H7 (cell line): ENCODE measurements at places on chromosomes 1 and 21.

DNA sequence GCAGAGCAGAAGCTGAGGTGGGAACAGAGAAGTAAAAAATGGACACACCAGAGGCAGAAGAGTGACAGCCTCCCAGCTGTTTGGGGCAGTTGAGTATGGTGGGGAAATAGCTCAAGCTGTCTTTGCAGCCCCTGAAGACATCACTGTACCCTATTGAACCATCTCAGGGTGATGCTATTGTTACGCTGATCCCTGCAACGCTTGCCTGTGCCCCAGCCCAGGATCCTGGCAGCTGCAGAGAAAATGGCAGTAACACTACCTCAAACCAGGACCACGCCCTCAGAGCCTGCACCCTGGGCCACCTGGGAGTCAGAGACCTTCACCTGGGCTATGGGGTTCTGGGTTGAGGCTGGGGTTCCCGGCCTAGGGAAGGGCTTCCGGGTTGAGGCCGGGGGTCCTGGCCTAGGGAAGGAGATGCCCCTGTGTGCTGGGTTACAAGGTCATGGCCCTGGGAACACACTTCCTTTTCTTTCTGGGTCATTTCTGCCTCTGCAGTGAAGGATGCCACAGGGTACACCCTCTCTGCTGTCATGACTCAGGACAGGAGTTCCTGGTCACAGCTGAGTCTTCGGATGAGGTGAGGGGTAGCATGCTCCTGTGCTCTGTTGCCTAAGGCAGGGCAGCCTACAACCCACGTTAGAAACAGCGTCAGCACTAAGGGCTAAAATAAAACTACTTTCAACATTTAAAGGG is 11.6 kb downstream of the BSND start:
- peak; percentile 64 for DNase-seq

DNA sequence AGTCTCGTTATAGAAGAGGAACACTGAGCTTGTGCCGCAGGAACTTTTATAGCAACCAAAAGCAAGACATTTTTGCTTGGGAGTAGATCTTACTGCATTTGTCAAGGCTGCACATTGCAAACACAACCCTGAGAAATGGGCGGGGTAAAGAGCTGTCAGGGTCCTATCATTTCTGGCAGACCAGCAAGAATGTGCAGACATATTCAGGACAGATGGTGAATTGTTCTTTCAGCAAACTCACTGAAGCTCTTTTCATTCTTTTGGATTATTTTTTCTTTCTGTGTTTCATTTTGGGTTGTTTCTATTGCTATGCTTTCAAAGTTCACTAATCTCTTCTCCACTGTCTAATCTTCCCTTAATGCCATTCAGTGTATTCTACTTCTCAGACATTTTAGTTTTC is 5.1 kb upstream of the ACTN2 start:
- DNase-seq, result no peak

- DNase-seq, result no peak
Measured at GRCh38 chr1:192518700-192519099, 56.9 kb upstream of the RGS1 start.

DNA sequence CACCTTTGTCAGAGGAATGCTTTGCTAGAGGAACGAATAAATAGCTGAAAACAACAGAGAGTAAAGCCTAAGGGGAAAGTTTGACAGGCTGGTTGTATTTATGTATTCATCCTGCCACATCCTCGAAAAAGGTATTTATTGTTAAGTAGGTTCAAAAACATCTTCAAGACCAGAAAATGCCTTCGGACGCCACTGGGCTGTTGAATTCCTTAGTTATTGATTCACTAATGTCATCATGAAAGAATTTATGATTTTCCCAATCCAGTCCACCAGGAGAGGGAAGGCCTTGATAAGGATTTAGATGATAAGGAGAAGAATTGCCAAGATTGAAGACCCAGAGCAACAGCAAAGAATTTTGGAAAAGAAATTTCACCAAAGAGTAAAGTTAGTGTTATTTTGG is 35.2 kb upstream of the MAB21L3 start:
- DNase-seq, result no peak

GRCh38 chr1:61426885-61427284 is 298.1 kb downstream of the TM2D1 start:
- no peak for DNase-seq

DNA sequence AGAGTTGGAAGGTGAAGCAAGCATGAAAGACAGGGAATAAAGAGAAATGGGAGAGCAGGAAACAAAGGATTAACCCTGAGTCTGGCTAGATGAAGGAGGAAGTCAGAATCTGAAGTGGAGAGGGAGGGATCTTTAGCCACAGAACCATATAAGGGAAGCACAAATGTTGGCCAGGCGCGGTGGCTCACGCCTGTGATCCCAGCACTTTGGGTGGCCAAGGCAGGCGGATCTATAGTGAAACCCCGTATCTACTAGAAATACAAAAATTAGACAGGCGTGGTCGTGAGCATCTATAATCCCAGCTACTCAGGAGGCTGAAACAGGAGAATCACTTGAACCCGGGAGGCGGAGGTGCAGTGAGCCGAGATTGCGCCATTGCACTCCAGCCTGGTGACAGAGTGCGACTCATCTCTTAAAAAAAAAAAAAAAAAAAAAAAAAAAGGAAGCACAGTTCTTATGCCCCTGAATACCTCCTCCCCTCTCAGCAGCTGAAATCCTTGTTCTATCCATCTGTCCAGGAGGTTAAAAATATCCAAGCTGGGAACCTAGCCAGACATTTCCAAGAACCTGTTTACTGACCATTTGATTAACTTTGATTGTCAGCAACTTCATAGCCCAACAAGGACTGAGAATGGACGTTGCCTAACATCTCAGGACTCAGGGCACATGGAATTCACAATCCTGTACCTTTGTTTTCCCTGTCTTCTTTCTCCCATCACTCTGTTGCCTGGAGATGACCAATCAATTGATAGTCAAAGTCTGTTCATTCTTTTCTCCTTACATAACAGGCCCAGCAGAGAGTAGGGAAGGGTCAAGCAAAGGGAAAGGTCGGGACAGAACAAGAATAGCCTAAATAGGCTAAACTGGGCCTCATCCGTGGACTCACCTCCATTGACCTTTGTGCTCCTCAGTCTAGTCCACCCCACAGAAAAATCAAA is 10.6 kb downstream of the TXNIP start:
- no peak for DNase-seq

GRCh38 chr1:22163564-22163963 is 20.7 kb upstream of the WNT4 start:
- no peak for DNase-seq

DNA sequence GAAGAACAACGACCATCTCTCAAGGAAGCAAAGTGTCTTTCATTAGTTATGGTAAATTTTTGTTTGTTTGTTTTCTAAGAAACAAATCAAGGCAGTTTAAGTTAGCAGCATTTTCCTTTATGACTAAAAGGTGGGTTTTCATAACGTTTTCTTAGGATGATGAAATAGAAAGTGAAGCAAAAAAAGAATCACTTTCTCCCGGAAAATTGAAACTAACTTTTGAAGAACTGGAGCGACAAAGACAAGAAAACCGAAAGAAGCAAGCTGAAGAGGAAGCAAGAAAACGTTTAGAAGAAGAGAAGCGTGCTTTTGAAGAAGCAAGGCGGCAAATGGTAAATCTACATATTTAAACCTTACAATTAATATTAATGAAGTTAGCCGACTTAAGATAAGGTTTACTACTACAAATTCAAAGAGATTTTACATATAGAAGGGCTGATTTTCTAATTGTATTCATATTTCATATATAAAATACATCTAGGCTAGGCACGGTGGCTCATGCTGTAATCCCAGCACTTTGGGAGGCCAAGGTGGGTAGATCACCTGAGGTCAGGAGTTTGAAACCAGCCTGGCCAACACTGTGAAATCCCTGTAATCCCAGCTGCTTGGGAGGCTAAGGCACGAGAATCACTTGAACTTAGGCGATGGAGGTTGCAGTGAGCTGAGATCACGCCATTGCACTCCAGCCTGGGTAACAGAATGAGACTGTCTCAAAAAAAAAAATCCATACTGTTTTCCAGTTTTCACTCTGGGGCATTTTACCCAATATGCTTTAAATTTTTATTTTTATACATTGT is 38.3 kb downstream of the NEXN start:
- no peak for DNase-seq

DNA sequence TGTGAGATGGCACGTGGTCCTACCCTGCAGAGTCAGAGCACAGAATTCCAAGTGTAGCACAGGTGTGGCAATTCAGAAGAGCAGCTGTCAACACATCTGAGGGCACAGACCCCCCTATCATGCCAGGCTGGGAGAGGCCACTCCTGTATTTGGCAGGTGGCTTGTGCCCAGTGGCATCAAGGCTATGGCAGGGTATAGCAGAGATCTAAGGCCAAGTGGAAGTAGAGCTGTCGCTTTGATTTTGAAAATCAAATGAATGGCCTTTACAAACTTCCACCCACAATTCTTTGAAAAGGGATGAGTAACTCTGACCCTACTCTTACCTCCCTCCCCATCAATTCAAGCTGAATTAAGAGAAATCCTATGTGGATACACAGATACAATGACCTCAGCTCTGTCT is 13.4 kb downstream of the C1orf116 start:
- no peak for DNase-seq

- DNase-seq, result no peak
Measured at GRCh38 chr1:231571904-231572303, 43.4 kb downstream of the TSNAX start.

- no peak for DNase-seq
Measured at GRCh38 chr1:226603022-226603857, 54.7 kb downstream of the STUM start.

- no peak for DNase-seq
Measured at GRCh38 chr1:109083501-109083900, 7.1 kb upstream of the TMEM167B start.

GRCh38 chr1:168372307-168372706 is 91.6 kb downstream of the TBX19 start:
- no peak for DNase-seq

GRCh38 chr1:228058949-228059633 is 23.4 kb upstream of the ARF1 start:
- peak; percentile 62 for DNase-seq

DNA sequence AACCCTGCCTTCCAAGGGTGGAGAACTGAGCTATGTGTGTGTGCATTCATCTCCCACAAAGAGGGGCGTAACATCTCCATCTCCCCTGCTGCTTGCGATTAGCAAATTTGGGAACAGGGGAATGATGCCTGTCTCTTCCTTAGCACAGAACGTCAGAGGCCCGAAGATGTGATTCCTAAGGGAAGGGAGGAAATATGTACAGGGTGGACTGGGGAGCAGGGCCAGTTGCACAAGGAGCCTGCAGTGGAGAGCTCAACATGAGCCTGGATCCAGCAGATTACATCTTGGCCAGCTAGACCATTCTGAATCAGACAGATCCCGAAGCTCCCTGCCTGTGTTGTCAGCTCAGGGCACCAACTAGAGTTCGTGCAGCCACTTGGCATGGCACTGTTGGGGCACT is 118.1 kb downstream of the NGF start:
- peak; percentile 27 for DNase-seq

GRCh38 chr21:41709965-41710822 is 56.7 kb downstream of the RIPK4 start:
- DNase-seq, result no peak

DNA sequence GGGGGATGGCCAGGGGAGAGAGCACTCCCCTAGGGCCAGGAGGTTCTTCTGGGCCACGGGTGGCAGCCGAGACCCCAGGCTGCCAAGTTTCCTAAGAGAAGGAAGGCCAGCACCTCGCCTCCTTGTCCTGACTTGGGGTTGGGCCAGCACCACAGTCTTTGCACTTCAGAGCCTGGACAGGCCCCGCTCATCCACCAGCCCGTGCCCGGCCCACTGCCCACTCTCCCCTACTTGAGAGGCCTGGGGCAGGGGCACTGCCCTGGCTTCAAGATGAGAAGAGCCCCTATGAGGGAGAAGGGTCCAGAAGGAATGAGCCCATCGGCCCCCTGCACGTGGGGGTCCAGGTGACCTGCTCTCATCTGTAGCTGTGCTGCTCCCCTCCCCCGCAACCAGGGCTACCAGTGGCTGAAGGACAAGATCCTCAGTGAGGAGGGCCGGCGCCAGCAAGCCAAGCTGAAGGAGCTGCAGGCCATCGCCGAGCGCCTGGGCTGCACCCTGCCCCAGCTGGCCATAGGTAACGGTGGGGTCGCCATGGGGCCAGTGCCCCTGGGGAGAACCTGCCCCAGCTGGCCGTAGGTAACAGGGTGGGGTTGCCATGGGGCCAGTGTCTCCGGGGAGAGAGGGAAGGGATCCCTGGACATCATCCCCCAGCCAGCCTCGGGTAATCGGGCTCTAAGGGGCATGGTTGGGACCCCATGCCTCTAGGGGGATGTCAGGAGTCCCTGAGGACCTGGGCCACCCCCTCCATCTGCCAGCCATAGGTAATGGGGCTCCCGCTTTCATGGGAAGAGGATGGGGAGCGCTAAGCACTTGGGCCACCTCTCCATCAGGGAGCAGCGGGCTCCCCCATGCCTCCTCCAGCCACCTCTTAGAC is 50.8 kb downstream of the KCNAB2 start:
- peak; percentile 62 for DNase-seq

- no peak for DNase-seq
Measured at GRCh38 chr21:15695241-15695640, 34.5 kb upstream of the USP25 start.

GRCh38 chr1:91282695-91283420 is 121.8 kb downstream of the HFM1 start:
- peak; percentile 48 for DNase-seq

DNA sequence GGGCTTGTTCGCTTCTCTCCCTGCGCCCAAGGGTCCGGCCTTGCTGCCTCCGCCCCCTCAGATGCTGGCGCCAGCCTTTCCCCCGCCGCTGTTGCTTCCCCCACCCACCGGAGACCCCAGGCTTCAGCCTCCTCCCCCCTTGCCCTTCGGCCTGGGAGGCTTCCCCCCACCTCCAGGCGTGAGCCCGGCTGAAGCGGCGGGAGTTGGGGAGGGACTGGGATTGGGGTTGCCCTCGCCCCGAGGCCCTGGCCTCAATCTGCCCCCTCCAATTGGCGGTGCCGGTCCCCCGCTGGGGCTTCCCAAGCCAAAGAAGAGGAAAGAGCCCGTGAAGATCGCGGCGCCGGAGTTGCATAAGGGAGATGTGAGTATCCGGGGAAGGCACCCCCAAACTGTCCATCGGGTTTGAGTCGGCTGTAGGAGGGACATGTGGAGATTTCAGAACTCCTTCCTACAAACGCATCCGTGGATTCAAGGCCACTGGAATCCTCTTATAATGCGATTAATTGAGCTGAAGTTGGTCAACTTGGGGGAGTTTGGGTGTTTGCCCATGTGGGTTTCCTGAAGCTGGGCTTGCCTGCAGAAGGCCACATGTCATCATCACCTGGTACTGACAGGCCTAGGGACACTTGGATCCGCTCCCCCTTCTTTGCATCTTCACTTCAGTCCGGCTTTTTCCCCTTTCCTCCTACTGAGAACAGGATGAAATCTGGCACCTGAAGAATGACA is 707 bp downstream of the PRCC start:
- peak; percentile 84 for DNase-seq

DNA sequence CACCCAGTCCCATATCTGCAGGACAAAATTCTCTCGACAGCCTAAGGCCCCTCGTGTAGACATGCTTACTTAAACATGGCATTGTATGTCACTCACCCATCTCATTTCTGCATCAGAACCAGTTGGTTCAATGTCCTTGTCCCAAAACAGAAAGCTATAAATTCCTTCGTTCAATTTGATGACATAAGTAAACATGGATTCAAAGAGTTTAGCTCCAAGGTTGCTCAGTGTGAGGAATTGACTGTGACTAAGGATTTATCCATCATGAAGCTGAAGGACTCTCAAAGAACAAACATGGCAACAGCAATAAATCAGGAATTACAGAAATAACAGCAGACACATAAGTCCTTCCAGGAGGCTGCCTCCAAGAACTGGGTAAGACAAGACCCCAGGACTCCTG is 237.2 kb downstream of the TOMM20 start:
- no peak for DNase-seq

GRCh38 chr1:11126569-11126968 is 26.9 kb upstream of the EXOSC10 start:
- DNase-seq, result peak; percentile 28
